SW480 (cell line): ENCODE measurements at places on chromosomes 2 and 18.

- peak; percentile 44 for DNase-seq
Measured at GRCh38 chr2:63023444-63023843, 27.2 kb upstream of the OTX1 start.

DNA sequence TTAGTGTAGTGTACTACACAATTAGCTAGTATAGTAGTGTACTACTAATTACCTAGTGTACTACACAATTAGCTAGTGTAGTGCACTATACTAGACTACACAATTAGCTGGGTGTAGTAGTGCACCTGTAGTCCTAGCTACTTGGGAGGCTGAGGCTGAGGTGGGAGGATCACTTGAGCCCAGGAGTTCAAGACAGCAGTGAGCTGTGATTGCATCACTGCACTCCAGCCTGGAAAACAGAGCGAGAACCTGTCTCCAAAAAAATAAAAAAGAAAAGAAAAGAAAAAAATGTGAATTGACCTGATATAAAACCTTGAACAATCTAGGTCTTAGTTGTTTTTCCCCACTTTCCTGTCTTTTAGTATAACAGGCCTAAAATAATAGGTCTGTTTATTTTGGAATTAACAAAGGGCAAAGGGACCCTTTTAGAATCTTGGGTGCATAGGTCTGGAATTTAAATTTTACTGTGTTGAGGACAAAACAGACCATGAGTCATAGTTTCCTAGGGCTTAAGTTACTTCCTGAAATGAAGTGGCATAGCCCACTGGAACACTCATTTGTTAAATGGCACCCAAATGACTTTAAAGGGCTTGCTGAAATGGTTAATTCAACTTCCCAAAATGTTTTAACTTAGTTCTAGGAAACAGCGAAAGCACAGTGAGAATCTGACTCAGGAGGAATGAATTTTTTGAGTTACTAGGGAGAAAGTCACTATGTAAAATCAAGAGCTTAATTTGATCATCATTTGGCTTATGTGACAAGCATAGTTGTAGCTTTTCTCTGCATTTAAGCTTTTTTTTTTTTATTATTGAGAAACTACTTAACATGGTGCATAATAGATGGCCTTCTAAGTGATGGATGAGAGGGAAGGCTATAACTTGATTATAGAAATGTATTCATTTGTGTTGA is 50.7 kb upstream of the ARL5A start:
- DNase-seq, result peak; percentile 26

DNA sequence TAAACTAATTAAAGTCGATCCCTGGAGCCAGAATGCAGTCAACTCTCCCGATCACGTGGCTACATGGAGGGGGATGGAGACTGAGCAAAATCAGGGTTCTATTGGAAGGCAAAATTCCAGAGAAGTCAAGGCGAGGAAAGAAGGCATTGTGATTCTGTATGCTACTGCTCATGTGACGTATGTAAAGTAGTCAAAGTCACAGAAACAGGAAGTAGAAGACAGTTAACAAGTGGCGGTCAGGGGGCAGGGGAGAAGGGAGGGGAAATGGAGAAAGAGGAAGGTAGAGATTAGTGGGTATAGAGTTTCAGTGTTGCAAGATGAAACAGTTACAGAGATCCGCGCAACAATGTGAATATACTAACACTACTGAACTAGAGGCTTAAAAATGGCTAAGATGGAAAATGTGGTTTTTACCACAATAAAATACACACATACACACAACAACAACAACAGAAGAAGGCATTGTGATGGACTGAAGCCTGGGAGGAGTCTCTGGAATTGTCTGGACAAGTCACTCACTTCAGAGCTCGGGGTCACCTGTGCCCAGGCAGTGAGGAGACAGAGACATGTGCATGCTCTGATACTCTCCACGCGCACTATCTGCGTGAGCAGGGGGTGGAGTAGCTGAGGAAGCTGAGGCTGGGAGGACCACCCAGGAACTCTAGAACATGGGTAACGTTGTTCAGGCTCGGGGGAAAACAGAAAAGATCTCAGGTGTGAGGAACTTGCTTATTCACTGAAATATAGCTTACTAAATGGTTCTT is 89.9 kb upstream of the CDCA7 start:
- no peak for DNase-seq

DNA sequence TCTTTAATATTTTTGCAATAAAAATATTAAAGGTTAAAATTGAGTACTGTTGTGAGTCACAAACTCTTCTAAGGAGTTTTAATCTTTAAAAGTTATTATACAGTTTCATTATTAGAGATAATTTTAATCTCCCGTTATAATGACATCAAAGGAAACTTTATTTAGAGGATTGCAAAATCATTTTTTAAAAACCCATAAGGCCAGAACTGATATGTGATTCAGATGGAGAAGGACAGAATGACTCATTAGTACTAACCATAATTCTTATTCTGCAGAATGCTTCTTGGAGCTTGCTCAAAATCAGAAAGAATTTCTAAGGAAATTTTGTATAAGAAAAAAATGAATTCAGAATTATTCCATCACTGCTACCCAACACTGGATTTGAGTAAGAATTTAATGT is 12.5 kb upstream of the HNRNPLL start:
- no peak for DNase-seq

- no peak for DNase-seq
Measured at GRCh38 chr18:7414459-7414858, 152.7 kb upstream of the PTPRM start.

DNA sequence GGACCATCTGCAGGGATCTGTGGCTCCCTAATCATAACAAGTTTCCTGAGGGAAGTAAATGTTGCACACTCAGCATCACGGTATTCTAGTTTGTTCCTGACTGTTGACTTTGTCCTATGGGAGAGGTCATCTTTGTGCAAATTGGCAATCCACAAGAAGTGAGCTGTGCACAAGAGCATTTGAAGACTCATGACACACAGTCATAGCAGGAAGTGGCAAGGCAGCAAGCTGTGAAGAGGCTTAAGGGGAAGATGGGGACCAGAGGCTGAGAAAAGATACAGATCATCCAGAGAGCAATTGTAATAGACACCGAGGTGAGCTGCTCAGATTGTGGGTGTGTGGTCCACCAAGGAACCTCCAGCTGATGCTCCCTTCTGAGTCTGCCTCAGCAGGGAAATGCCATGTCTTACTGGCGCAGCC is 2.7 kb downstream of the TNP1 start:
- DNase-seq, result no peak

DNA sequence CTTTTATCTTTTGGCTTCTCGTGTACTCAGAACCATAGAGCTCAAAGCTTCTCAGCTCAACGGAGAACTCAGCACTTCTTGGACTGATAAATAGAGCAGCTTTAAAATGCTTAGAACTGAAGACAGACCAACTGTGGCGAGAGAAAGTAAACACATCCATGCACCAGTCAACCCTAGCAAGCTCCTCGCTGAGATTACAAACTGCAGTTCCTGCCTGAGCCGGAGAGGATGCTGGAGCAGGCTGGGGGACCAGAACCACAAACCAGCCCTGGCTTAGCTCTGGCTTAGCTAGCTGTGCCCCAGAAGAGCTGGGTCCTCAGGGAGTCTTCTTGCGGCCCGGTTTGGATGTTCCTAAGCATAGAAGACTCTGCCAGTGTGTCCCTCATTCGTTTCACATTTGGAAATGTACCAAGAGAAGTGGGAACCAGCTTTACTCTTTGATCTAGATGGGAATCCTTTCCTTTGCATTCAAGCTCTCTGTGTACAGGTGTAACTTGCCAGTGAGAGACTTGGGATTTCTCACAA is 5.6 kb downstream of the PAX8 start:
- DNase-seq, result no peak

- no peak for DNase-seq
Measured at GRCh38 chr18:22946217-22946616, 13.1 kb downstream of the RBBP8 start.

DNA sequence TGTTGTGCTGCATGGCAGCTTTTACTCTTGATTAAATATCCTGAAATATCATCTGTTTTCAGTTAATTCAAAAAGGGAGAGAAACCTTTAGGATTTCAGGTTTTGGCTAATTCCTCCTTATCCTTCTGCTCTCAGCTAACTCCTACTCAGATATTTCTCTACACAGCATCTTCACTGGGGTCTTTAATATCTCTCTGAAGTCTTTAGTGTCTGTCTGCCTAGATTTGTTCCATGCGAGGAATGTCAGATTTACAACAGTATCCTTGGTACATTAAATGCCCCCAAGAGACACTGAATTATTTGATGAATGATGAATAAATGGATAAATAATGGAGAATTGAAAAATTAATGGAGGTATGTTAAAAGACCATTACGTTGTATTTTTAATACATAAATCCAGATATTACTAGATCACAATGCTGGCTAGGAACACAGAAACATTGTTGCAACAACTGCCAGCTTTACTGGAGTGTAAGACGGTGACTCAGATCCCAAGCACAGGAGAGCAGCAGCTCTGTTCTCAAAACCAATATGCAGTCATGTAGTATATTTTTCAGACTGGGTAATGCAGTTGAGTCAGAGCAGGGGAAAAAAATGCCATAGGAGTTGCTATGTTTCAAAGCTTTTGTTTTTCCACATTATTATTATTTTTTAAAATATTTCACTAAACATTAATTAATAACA is 388.0 kb upstream of the SYT4 start:
- DNase-seq, result no peak

- DNase-seq, result no peak
Measured at GRCh38 chr2:175464311-175464670, 282.8 kb upstream of the ATP5MC3 start.
